ENCODE measurements at places on chromosomes 5 and 9.
A peak's percentile ranks its signal among the peaks of the same experiment; 100 is the strongest.

DNA sequence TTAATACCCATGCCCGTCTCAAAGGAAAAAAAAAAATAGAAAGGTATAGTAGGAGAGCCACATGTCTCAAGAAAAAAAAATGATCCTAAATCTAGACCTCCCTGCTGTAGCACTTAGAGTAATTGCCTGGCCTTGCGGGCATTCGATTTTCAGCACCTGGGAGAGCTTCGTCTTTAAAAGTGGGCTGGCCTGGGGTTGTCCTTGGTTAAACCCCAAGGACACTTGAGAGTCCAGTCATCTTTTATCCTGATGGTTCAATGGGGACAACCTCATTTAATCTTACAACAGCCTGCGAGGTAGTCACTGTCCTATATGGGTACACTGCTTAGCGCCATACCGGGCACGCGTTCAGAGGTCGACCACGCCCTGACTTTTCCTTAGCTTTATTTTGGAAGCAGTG lies 60.1 kb downstream of the MAT2B start:
- no peak for DNase-seq

DNA sequence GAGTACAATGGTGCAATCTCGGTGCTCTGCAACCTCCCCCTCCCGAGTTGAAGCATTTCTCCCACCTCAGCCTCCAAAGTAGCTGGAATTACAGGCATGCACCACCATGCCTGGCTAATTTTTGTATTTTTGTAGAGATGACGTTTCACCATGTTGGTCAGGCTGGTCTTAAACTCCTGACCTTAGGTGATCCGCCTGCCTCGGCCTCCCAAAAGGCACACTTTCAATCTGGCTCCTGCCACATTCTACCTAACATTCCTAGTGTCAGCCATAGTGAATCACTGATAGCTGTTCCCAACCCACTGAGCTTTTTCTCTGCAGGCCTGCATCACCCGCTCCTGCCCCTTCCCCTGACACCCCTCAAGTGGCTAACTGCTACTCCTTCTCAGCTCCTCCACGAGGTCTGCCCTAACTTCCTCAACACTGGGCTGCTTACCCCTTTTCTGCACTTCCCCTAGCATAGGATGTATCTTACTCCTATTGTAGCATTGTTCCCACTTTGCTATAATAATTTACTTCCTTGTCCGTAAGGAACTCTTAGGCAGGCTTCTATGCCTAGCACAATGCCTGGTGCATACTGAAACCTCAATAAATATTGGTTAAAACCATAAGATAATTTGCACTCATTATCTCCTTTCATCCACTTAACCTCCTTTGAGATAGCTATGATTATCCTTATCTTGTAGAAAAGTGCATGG lies 42.0 kb upstream of the LIFR start:
- DNase-seq: no peak

DNA sequence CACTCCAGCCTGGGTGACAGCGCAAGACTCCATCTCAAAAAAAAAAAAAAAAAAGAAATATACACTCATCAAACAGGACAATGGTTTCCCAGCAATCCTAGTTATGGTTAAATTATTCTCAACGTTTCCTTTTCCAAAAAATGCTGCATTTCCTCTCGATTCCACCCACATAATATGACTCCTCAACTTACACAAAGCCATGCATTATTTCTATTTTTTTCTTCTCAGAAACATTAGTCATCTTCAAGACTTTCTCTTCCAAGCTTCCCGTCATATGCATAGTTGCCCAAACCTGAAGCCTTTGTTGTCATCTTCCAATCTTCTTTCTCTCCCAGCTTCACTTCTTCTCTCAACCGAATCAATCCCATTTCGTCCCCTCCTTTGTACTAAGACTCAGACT lies 61.4 kb upstream of the RANBP6 start:
- no peak for DNase-seq

- peak; percentile 68 for DNase-seq
Observed at GRCh38 chr5:38540314-38540713, 16.1 kb downstream of the LIFR start.

- no peak for DNase-seq
Observed at GRCh38 chr9:120971938-120972337, 45.3 kb upstream of the TRAF1 start.

GRCh38 chr9:73451003-73451402 lies 299.3 kb downstream of the ANXA1 start:
- no peak for DNase-seq

- DNase-seq: no peak
Observed at GRCh38 chr5:109412981-109413402, 3.2 kb upstream of the PJA2 start.

GRCh38 chr9:98101868-98102273 lies 17.2 kb downstream of the TRIM14 start:
- no peak for DNase-seq

DNA sequence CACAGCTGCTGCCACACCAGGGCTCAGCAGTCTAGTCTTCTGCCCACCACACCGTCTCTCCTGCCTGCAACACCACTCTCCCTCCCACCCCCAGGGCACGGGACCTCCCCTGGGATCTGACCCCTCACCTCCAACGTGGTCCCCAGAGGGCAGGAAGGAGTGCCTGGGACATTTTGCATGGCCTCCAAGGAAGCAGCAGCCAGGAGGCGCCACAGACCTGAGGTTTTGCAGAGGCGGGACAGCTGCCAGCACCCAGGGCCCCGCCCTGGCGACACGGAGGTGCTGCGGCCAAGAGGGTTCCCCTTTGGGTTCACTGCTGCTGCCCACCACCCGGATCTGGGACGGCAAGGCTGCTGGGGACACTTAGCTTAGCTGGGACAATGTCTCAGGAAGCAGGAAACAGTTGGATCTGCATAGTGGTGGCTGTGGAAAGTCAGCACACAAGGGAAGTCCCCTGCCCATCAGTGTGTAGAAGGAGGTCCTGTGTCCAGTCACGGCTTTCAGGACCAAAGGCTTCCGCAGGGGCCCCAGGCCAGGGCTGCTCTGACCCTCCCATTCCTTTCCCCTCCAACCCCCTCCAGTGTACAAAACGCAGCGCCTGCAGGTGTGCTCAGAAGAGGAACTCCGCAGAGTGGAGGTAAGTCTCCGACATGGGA lies 13.8 kb downstream of the PROP1 start:
- DNase-seq: no peak

GRCh38 chr5:118553662-118554061 lies 434.7 kb downstream of the DTWD2 start:
- peak; percentile 55 for DNase-seq

GRCh38 chr5:93620487-93621326 lies 37.7 kb downstream of the NR2F1 start:
- peak; percentile 83 for DNase-seq
